ENCODE measurements at places on chromosomes 13 and 19.

DNA sequence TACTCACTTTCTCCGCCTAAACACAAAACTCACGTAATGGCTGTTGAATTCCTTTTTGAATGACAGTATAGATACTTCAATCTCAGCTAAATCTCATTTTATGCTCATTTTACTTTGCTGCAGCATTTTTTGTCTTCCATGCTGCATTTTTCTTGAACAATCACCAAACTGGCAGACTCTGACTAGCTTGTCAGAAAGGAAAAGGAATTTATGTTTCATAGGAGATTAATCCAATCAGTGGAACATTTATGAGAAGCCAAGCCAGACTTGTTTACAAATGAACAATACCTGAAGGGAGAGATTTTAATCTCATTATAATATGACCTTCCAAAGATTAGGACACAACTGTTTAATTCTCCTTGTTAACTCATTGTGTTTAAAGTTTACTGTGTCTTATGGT is 1044.3 kb downstream of the DIAPH3 start:
- no peak for DNase-seq

DNA sequence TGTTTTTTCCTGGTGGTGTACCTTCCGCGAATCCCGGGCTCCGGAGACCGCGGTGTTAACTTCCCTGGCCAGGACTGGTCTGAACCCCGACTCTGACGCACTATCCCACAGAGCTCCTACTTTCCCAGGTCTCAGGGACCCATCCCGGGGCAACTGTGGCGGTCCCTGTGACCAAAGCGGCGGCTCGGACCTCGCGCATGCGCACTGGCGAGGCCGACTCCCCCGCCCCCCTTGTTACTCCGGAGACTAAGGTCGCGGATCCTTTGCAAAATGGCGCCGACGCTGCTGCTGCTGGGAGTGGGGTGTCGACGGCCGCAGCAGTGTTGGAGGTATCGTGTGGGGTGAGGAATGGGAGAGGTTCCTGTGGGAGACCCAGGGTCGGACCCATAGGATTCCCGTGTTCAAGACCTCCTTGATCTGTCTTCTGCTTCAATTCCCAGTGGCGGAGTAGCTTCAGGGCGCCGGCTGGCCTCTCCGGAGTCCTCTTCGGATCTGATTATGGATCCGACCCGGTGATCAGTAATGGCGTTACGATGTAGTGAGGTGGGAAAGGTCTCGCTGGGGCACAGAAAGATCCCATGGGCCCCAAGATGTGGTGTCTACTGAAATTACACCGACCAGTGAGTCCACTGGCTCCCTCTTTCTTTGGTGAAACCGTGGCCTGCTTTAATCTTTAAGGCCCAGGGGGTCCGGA is 66.6 kb upstream of the ZNF527 start:
- DNase-seq: no peak

- no peak for DNase-seq
These were observed 66.0 kb upstream of the TPP2 start for GRCh38 chr13:102530751-102531150.

DNA sequence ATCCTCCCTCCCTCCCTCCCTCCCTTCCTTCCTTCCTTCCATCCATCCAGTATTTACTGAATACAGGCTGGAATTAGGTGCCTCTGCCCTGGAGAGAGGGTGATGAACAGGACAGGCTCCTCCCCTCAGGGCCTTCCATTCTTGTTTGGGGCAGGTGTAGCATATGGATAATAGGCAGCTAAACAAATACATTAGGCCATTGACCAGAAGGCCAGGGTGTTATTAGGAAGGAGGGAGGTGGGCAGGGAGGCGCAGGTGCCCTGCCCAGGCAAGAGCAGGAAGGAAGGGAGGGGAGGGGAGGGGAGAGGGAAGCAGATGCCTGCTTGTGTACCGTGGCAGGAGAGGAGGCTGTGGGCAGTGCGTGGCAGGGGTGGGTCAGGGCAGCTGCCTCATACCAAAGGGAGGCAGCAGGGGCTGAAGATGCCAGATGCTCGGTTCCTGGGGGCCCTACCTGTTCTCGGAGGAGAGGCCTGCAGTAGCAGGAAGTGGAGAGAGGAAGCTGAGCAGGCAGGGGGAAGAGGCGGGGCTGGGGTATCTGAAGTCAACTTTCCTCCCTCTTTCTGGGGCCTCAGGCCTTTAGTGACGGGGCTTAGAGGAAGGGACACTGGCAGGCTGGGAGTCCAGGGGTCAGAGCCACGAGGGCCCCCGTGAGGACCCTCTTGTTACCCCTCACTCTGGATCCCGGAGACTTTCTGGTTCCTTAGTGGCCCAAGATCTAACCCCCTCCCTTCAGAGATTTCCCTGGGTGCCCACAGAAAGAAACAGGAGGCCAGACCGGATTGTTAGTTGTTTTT is at the start of gene RINL:
Gene RINL, minus strand, starts transcription at position 495 of the 794 bp plus-strand sequence. CDS start 1,533 bp downstream, outside the sequence.
- peak; percentile 77 for DNase-seq

GRCh38 chr19:55304279-55304978 is 20.6 kb downstream of the BRSK1 start:
- no peak for DNase-seq

DNA sequence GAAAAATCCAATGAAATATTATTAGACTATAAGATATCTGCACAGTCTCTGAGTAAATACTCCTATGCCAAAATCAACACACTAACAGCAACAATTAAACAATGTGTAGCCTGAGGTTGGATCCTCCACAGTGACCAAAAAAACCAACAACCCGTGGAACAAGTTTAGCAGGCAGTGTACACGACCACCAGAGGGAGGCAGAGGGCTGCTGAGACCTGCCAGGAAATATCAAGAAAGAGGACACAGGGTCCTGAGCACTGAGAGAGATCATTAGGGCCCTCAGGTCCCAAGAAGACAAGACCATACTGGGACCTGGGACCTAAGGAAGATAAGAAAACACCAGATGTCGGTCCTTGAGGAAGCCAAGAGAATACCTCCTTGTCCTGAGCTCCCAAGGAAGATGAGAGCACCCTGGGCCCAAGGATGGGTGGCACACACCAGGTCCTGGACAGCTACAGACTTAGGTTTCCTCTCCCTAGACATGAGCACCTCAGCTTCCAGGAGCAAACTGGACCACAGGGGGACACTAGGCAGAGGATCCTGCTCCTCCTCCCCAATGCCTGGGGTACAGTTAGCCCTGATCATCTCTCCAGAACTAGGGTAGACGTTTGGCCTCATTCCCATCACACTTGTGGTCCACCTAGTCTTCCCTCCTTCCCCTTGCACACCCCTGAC is 822 bp upstream of the ZNF274 start:
- peak; percentile 62 for DNase-seq

DNA sequence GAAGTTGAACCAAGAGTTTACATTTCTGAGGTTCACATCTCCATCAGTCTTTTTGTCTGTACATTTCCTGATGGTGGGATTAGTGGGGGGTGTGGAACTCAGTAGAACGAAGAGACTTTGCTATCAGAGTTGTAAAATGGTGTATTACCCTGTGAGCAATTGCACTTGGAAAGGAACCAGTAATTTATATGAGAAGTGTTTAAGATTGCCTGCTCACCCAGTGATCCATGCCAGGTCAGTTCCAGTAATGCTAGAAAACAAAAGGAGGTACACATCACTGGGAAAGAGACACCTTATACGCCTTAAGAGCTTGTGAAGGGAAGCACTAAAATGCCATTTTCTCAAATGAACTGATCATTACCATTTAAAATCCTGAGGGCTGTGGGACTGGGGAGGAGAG is 7.5 kb upstream of the DACH1 start:
- DNase-seq: no peak

DNA sequence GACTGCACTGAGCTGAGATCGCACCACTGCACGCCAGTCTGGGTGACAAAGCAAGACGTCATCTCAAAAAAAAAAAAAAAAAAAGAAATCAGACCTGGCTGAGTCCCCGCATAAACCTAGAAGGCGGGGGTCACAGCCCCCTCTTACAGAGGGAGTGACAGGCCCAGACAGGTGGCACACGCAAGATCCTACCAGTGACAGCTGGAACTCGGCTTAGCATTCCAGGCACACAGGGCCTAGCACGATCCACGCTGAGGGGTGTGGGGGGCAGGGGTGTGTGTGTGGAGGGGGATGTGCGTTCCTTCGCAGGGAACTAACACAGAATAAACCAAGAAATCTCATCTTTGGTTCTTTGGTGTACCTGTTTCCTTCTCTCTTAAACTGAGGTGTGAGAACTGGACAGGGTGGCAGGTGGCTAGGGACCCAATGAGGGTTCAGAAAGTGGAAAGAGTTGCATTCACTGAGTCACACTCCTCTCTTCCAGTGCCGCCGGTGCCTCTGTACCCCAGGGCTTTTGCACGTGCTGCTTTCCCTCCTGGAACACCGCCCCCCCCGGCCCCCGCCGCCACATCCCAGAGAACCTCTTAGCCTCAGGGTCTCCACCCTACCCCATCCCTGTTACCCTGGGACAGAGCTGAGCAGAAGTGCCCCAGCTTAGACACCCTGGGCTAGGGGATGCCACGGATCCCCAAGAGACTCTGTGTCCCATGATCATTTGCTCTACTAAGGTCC is 5.0 kb downstream of the SGTA start:
- no peak for DNase-seq

- DNase-seq: no peak
These were observed 7.0 kb upstream of the LSM14A start for GRCh38 chr19:34165295-34165738.

- DNase-seq: no peak
These were observed 431.3 kb downstream of the SLITRK6 start for GRCh38 chr13:85367887-85368286.

DNA sequence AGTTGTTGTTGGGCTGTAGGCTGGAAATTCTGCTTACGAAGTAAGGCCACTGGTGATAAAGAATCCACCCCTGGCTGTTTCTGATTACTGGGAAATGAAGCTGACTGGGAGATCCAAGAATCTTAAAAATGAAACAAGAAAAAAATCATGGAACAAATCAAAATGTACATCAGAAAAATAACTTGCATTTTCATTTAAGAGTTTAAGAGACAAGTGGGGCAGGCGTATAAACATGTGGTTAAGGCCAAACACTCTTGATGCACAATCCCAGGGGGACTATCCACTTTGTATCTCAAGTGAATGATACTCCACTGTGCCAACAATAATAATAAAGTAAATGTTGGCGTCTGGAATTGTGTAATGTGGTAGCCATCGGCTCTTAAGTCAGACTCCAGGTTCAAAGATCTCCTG is 24.6 kb downstream of the ZMYM5 start:
- DNase-seq: no peak

GRCh38 chr13:102399791-102400674 is 1.8 kb downstream of the FGF14 start:
- no peak for DNase-seq

DNA sequence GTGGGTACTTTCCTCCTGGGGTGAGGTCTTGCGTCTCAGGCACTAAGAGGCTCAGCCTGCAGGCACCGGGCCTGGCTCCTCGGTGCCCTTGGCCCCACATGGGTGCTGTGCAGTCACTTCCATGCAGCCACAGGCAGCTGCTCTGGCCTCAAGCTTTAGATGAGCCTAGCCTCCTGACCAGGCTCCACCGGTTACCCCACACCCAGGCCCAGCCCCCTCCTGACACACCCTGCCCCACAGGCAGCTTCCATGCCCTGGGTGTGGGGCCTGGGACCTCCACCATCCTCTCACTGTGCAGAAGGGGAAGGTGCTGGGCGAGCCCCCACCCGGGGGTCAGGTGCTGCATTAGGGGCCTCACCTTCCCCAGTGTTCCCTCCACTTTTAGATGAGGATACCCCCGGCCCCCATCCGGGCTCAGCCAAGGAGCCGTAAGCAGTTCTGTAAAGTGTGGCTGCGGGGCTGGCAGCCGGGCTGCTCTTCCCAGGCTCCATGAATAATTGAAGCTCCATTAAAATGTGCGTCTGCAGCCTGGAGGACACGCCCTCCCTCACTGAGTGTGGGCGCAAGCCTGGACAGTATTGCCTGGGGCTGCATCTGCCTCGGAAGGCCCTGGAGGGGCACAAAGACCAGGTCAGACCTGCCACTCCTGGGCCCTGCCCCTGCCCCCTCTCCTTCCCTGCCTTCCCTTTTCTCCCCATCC is 72.5 kb upstream of the KCTD15 start:
- no peak for DNase-seq

GRCh38 chr13:51862957-51863356 is 1.2 kb downstream of the CCDC70 start:
- DNase-seq: no peak

GRCh38 chr13:83815598-83815997 is 66.7 kb downstream of the SLITRK1 start:
- DNase-seq: no peak

DNA sequence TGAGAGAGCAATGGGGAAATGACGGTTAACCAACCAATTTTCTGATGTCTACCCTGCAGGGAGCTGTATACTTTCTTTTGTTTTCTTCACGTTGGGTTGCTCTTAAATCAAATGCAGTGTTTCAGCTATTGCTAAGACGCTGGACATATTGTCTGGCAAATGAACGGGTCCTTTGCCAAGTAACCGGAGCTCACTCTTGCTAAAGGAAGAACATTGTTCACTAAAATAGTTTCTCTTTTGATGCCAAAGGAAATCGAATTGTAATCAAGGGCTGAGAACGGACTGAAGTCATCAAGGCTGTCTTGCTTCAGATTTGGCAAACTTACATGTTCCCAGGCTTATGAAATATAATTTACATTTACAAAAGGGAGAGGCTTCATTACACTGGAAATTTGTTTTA is 142.3 kb upstream of the ARGLU1 start:
- DNase-seq: no peak

DNA sequence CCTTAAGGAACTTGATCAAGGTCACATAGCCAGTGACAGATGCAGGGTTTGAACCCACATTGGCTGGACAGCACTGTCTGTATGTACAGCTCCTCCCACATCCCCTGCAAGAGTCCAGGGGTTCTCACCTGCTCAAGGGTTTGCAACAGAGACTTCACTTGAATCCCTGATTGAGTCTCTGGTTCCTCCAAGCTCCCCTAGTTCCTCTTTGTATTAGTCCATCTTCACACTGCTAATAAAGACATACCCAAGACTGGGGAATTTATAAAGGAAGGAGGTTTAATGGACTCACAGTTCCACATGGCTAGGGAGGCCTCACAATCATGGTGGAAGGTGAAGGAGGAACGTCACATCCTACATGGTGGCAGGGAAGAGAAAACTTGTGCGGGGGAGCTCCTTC is 72.8 kb upstream of the CLDN10 start:
- no peak for DNase-seq

- peak; percentile 26 for DNase-seq
These were observed 29.2 kb upstream of the RGCC start for GRCh38 chr13:41428155-41428554.

DNA sequence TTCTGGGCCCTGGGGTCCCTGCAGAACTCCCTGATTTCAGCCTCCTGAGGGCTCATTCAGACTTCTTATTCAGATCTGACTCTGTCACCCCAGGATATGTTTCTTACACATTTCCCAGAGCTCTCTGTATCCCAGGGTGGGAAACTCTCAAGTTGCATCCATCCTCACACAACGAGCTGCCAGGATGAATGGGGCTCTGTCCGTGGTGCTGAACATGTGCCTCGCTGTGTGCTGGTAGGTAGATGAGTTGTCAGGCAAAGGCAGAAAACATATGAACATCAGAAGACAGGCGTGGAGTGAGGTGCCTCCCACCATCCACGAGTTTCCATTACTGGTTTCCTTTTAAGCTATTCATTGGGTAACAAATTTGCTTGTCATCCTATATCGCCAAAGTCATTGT is 11.4 kb upstream of the IGFL1 start:
- DNase-seq: no peak

GRCh38 chr19:17797424-17798201 is 2.7 kb downstream of the B3GNT3 start:
- DNase-seq: no peak

Data from CD4-positive, alpha-beta T cell treated with Interleukin-2 at 100 ng/mL for 4 hours (primary cell).